ENCODE measurements at places on chromosomes 12 and 14.

- no peak for DNase-seq
Observed at GRCh38 chr12:100402763-100403162, 45.9 kb downstream of the SLC17A8 start.

DNA sequence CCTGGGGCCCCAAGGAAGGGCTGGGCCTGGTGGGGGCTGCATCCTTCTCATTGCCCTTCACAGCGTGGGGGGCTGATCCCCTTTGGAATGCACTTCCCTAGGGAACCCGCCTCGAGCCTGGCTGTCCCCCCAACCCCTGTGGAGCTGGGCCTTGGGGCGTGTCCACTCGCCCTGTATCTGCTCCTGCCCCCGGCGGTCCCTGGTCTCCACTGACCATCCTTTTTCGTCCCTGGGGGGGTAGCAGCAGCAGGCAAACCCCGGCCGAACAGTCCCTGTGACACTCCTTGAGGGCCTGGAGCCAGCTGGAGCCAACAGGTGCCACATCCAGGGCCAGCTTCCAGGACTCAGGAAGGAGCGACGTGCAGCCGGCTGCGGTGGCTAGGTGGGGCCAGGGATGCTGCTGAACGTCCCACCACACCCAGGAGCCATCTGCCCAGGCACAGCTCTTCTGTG, 9.4 kb upstream of the GPR132 start:
- no peak for DNase-seq

GRCh38 chr12:1760566-1761382, 59.6 kb upstream of the LRTM2 start:
- peak; percentile 28 for DNase-seq

DNA sequence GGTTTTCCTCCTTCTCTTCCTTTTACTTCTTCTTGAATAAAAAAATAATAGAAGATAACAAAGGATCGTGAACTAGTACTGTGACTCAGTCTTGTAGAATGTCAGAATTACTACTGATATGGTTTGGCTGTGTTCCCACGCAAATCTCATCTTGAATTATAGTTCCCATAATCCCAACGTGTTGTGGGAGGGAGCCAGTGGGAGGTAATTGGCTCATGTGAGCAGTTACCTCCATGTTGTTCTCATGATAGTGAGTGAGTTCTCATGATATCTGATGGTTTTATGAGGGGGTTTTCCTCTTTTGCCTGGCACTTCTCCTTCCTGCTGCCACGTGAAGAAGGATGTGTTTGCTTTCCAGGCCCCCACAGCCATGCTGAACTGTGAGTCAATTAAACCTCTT, 549.6 kb downstream of the DIO2 start:
- no peak for DNase-seq

GRCh38 chr12:120413901-120414695, 23.8 kb upstream of the COX6A1 start:
- DNase-seq = no peak

DNA sequence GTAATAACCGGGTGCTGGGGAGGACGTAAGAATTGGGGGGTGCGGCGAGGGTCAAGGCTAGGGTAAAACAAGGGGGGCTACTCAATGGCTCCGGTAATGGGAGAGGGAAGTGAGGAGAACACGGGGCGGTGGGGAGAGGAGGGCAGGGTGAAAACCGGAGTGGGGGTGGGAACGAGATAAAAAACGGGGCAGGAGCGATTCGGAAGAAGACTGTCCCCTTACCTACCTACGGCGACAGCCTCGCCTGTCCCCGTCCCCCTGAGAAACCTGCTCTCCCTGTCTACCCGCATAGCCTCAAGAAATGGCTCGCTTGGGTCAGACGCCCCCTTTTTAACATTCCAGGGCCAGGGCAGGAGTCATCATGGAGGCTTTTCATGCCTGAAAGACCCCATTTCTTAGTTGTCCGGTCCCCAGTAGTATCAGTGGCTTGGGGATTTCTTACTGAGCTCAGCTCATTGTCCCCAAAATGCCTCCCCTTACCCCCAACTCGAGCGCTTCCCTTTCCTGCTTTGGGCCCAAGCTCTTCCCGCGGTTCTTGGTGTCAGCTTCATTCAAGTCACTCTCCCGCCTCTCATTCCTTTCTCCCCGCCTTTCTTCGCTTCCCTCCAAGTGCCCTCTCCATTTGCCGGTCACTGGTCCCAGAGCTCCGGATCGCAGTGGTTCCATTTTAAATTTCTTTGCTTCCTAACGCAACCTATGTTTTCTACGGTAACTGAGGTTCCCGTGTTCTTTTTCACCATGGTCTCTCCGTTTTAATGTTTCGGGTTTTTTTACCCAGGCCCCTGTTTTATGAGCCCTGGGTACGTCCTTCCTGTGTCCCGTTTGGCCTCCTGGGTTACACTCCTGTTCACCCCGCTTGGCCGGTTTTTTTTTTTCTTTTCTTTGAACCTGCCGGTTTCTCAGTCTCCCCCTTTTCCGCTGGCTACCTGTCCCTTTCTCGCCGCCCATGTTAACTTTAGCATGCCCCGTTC, 1.2 kb upstream of the WSB2 start:
- DNase-seq = no peak

GRCh38 chr12:68998041-68998440, 65.1 kb upstream of the CPM start:
- no peak for DNase-seq

- no peak for DNase-seq
Observed at GRCh38 chr12:6222078-6222654, 22.0 kb downstream of the CD9 start.

DNA sequence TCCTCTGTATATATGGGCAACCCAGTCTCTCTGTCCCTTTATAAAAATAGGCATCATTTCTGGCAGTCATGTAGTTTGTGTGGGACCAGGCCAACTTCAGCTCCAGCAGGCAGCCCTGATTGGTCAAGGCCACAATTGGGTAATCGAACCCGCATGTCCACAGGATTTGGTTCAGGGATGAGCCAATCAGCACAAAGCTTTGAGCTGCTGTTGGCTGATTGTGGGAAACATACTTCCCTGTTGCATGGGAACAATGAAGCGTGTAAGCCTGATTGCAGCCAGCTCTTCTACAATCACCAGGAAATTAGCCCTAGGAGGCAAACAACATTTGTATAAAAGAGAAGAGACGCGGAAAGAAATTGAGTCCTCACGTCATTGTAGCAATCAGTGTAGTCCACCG, 328.6 kb downstream of the PCNX1 start:
- no peak for DNase-seq

DNA sequence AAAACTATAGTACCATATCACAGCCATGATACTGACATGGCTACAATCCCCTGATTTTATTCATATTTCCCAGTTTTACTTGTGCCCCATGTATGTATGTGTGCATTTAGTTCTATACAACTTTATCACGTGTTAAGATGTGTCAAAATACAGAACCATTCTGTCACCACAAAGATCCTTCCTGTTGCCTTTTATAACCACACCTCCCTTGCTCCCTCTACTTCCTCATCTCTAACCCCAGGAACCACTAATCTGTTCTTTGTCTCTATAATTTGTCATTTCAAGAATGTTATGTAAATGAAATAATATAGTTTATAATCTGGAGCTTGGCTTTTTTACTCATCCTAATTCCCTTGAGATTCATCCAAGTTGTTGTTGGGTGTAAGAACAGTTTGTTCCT, 358.4 kb downstream of the DPF3 start:
- DNase-seq = no peak

DNA sequence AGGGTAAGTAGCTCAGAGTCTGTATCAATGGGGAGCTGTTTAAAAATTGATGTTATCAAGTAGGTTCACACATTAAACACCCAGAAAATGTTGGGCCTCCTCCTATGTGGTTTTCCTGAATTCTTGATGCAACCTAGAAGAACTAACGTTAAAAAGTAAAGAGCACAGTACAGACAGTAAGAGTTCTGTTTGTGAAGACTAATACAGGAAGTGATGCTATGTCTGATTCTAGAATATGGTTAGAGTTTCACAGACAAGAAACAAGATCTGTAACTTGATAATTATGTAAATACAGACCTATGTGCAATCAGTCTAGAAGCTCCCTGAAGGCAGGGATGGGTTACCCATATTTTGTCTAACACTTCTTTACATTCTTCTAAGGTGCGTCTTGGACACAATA, 214.9 kb upstream of the BTG1 start:
- DNase-seq = no peak

- peak; percentile 60 for DNase-seq
Observed at GRCh38 chr12:56193025-56193578, 3.8 kb upstream of the SMARCC2 start.

DNA sequence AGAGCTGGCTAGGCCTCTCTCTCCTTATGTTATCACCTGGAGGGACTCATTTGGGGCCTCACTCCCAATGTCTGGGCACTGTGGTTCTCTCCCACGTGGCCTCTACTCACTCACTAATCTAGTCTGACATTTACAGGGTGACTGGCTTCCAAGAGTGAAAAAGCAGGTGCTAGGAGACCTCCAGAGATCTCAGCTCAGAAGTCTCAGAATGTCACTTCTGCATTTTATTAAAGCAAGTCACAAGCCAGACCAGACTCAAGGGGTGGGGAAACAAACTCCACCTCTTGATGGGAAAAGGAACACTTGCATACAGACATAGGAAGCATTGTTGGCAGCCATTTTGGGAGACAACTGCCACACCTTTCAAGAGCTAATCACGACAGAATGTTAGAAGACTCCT, 175.9 kb downstream of the MON2 start:
- DNase-seq = no peak

- DNase-seq = no peak
Observed at GRCh38 chr14:23139874-23140273, 20.8 kb upstream of the CEBPE start.

DNA sequence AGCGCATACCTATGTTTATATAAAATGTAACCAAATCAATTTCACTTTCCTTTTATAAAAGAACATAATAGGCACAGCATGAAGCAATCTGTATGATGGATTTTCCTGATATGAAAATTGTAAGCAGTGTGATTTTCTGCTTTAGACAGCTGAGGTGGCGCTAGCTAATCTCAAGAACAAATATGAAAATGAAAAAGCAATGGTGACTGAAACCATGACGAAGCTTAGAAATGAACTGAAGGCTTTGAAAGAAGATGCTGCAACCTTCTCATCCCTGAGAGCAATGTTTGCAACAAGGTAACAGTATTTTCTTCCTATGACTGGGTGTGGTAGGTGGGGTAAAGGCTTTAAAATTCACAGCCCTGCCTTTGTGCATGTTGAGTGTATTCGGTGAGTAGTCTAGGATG, 65.0 kb upstream of the FGD4 start:
- no peak for DNase-seq

DNA sequence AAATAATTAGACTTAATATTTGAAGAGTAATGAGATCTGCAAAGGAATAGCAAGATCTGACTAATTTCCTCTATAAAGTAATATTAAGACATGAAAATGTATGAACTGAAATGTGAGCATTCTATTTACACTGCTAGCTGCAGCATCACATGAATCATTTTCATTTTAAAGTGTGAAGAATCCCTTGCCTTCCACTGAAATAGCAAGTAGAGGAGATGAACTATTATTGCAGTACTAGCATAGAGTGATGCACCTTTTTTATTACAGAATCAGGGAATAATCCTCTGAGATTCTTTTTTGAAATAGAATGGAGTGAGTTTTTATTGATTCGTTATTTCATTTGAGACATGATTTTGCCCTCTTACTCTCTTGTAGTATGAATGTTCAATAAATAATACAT, 281.9 kb upstream of the NAV3 start:
- no peak for DNase-seq

DNA sequence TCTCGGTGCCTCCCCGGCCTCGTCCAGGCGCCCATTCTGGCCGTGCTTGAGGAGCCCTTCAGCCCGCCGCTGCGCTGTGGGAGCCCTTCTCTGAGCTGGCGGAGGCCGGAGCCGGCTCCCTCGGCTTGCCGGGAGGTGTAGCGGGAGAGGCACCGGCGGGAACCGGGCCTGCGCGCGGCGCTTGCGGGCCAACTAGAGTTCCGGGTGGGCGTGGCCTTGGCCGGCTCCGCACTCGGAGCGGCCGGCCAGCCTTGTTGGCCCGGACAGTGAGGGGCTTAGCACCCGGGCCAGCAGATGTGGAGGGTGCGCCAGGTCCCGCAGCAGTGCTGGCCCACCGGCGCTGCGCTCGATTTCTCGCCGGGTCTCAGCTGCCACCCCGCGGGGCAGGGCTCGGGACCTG, 168.7 kb upstream of the RPL10L start:
- no peak for DNase-seq

DNA sequence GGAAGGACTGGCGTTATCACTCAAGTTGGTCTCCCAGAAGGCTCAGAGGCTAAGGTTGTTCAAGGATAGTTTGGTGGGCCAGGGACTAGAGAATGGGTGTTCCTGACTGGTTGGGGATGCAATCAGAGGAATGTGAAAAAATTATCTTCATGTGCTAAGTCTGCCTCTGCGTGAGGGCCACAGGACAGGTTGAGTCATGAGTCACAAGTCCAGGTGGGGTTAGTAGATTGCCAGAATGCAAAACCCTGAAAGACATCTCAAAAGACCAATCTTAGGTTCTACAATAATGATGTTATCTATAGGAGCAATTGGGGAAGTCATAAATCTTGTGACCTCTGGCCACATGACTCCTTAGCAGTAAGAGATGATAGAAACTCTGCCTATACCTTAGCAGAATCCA, 220.1 kb upstream of the EEA1 start:
- DNase-seq = no peak

- DNase-seq = no peak
Observed at GRCh38 chr12:28512406-28512805, 322.1 kb downstream of the CCDC91 start.

DNA sequence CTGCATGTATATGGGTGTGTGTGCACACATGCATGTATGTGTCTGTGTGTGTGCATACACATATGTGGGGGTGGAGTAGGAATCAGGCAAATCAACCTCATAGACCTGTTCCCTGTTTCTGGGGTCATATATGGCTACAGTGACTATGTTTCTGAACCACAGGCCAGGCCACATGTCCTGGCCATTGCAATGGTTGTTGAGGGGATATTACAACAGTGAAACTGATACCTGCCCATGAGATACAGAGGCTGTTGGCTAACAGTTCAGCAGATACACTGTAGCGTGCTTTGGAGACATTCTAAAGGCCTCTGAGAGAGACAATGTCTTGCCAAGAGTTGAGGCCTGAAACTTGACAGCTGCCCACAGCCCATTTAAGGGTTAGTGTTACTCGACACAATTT, 47.3 kb upstream of the FOS start:
- DNase-seq = no peak

- no peak for DNase-seq
Observed at GRCh38 chr14:54890788-54891187, 11.8 kb downstream of the GCH1 start.

DNA sequence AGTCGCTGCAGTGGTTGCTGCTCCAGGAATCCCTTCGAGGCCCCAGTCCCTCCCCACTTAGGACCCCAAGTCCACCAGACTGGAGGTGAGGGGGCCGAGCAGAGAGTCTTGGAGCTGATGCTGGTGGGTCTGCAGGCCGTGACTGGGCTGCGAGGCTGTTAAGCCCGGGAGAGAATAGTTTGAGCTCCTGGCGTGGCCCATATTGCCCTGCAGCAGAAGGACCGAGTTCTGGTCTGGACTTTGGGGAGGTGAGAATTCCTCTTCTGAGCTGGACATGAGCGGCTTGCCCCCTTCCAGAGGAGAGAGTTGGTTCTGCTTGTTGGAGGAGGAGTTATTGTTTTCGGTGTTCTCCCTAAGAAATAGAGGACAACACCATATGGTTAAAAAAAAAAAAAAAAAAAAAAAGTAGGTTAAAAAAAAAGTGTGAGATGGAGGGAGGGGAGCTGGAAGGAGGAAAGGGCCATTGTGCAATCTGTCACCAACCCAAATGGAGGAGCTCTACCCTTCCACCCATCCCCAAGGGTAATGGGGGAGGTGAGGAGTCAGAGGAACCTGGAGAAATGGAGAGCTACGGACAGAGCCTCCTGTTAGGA, 3.0 kb downstream of the SIX1 start:
- no peak for DNase-seq

- DNase-seq = no peak
Observed at GRCh38 chr12:50275556-50275955, 7.8 kb downstream of the LIMA1 start.

All from GM04504 (cell line).